ENCODE measurements at places on chromosomes 1 and 21.

- no peak for DNase-seq
Observed at GRCh38 chr1:150972417-150972940, 2.2 kb downstream of the CERS2 start.

- no peak for DNase-seq
Observed at GRCh38 chr1:14369526-14370213, 228.8 kb upstream of the KAZN start.

- DNase-seq: no peak
Observed at GRCh38 chr1:95010158-95010557, 62.6 kb downstream of the ALG14 start.

DNA sequence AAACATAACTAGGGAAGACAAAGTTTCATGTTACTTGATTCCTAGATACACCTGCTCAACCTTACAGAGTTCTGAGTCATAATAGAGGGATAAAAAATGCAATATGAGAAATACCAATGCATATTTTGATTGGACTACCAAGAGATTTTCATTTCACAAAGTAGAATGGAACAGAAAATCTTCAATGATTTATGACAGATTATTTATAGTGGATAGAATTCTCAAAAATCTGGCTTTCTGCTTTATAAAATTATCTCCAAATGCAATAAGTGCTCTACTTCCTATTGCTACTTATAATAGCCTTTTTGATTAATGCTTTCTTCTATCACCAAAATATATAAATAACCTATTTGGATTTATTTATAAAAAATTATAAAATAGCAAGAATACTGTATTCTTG, 18.9 kb upstream of the ATP6V1G3 start:
- no peak for DNase-seq

GRCh38 chr1:214838351-214838750, 235.4 kb downstream of the CENPF start:
- DNase-seq: no peak

- DNase-seq: no peak
Observed at GRCh38 chr1:98048751-98049325, 128.0 kb upstream of the DPYD start.

DNA sequence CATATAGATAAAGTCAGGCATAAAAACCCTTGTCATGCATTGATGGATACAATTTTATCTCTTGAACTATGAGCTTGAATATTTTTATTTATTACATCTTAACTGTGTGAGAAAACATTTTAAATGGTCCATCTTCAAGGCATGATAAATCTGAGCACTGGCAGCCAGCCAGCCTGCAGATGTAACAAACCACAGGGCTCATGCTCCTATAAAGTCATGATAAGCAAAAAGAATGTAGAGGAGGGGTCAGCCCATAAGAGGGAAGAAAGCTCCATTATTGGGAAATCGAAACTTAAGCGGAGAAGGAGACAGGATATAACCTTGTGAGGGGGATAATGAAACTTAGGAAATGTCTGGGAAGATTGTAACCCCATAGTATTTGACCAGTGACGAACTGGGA, 839.0 kb downstream of the LRRIQ3 start:
- DNase-seq: no peak

DNA sequence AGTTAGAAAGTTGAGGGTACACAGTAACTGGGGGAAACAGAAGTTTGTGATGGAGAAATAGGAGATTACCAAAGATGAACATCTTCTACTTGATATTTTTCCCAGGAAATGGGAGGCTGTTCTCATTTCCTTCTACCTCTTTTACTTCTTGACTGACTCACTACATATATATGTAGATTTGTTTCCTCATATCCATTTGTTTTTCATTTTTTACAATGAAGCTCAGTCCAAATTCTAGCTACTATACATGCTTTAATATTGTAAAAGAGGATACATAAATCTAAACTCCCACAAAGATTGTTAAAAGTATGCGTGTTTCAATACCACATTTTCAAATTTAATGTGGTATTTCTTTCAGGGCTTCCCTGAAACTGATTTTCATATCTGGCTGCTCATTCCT, 366.6 kb upstream of the NCAM2 start:
- no peak for DNase-seq

DNA sequence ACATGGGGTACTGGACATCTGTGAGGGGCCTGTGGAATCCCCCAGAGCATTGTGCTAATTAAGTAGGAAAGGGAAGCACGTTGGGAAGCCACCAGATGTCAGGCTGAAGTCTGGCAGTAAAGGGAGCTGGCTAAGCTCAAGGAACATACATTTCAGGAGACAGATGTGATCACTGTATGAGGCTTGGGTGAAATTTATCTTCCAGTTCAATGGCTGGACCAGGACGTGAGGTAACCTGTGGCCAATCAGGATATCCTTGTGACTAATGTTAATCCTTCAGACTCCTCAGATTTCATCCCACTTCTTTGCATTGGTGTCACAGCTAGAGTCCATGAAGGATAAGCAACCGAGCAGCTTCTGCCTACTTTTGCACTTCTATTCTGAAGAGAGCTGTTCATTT, 110.2 kb upstream of the APP start:
- no peak for DNase-seq

DNA sequence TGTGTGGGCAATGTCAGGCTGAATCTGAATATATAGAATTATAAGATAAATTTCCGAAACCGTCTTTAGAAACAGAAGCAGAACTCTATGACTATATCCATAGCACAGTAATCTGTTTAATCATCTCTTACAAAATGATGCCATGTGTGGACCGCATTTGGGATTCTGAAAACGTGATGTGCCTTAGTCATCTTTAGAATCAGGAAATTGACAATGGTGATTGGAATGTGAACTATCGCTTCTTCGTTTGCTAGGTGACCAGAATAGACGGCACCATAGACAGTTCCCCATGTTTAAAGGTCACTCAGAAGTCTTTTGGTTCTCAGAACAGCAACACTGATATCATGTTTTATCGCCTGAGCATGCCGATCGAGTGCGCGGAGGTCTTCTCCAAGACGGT, 300.3 kb downstream of the ZP4 start:
- no peak for DNase-seq

DNA sequence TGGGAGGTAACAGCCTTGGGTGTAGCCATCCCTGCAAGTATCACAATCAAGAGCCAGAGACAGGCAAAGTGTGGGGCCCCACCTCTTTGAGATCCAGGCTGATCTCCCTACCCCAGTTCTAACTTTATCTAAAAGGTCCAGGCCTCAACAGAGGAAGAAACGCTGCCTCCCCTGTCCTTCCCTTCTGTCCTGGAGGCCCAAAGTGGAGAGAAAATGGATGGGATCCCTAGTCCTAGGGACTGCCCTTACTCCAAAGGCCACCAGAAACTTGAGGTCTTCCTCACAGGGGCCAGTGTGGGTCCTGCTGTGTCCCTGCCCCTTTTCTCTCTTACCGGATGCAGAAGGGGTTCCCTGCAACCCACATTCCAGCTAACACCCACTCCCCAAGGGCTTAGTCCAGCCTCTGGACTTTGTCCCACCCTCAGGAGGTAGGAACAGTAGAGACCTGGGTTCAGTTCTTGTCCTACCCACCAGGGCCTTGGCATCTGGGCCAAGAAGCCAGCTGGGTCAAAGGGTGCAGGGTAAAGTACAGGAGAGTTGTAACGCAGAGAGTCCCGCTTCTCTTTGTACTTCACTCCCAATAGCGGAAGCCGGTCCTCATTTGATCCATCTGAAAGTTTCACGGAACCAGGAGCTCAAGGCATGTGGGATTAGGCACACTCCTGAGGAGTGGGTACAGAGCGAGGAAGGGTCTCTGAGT, 1.9 kb downstream of the HDGF start:
- no peak for DNase-seq

DNA sequence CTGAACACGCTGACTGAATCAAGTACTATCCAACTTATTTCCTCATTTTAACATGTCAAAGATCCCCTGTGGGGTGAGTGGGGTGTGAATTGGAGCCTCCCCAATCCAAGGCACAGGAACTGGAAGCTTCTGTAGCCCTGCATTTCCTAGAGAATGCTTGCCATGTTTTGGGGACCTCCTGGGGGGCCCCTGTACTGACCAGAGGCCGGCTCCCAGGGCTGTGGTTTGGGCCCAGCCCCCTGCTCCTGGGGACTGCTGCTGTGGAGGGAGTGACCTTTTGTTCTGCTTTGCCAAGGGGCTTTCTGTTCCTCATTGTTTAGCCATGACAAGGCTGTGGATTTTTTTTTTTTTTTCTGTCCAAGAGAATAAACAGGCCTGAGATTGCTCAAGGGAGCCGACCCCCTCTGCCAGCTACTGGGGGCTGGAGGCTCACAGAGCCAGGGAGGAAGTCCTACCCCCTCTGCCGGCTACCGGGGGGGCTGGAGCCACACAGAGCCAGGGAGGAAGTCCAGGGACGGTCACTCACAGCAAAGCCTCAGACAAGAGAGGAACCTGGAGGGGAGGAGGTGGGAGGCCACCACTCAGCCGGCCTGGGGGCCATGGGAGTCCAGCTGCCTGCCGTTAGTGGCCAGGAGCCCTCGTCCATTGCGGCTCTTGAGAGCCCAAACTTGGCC, 17.4 kb downstream of the TNFRSF1B start:
- DNase-seq: peak; percentile 75

DNA sequence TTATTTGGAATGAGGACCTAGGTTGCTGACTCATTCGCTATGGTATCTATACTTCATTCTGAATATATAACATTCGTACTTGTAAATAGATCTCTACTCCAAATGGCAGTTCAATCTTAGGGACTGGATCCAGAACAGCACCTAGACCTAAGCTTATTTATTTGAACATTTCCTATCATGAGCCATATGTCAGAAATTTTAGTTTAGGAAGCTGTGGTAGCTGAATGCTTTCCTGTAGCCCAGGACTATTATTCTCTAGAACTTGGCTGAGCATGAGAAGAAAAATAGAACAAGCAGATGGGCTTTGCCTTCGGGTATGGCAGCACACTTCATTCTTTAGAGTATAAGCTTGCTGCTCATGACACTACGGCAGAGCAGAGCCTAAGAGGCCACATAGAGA, 1114.4 kb upstream of the B3GALT2 start:
- no peak for DNase-seq

DNA sequence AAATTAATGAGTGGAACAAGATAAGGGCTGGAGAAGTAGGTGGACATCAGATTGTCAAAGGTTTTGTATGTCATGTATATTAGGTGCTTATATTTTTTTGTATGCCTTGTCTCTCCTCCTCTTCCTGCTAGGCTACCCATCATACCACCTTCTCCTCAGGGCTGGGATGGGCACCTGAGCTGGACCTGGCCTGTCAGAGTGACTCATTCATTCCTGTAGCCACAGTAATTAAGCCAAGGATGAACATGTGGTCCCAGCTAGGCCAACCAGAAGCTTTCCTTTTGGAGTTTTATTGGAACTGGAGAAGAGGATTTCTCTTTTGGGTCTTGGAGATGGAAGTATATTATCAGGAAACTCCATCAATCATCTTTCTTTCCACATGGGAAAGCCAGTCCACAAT, 21.2 kb downstream of the PTGS2 start:
- DNase-seq: no peak

GRCh38 chr1:30274173-30274970, 449.0 kb downstream of the MATN1 start:
- peak; percentile 23 for DNase-seq

- DNase-seq: peak; percentile 62
Observed at GRCh38 chr1:45304311-45305081, 22.2 kb upstream of the HPDL start.

DNA sequence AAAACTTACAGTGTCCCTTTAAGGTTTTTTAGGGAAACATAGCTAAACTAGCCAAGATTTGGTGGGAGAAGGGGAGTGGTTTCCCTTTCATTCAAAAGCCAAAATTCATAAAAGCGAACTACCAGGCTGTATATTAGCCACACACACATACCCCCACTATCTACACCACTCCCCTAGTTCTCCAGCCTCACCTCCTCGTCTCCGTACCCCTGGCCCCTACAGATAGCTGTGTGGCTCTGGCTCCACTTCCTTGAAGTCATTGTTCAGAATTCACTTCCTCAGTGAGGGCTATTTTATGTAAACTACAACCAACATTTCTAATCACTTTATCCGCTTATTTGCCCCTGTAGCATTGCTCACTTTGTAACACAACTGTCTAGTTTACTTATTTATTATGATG, 5.3 kb upstream of the DPH5 start:
- no peak for DNase-seq

DNA sequence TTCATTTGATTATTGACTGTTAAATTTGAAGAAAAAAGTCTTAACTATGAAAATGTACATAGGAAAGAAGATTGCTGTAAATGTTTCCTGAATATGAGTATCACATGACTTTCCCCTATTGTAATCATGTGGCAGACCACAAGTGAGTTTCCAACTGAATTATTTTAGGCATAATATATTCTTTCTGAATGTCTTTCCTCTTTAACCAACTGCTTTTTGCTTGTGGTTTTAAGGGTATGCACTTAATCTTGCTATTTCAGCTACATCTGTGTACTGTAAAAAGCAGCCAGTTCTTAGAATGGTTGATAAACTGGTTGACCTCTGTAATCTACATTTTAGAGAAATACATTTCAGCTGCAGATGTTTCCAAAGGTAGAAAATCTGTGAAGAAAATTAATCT, 400.7 kb downstream of the NEGR1 start:
- DNase-seq: no peak

- no peak for DNase-seq
Observed at GRCh38 chr1:224390517-224390916, 33.8 kb downstream of the CNIH4 start.

DNA sequence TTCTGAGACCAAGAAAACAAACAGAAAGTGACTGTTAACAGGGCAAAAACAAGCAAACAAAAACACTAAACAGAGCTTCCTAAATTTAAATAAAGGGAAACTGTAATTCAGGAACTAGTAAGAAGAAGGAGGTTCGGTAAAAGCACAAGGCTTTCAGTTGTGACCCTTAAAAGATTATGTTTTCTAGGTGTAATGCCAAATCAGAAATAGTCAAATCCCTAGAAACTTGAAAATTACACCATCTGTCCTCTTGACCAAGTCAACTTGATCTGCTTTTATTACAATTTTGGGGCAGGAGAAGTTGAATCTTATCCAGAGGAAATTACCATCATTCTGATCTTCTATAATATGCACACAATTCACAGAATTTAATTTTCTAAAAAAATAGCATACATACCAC, 754.0 kb upstream of the ADGRL4 start:
- DNase-seq: no peak

- DNase-seq: no peak
Observed at GRCh38 chr1:19734472-19734999, 65.2 kb downstream of the TMCO4 start.

- peak; percentile 53 for DNase-seq
Observed at GRCh38 chr1:145891143-145891542, 5.5 kb upstream of the ANKRD35 start.

- no peak for DNase-seq
Observed at GRCh38 chr1:12244078-12244477, 14.2 kb downstream of the VPS13D start.

DNA sequence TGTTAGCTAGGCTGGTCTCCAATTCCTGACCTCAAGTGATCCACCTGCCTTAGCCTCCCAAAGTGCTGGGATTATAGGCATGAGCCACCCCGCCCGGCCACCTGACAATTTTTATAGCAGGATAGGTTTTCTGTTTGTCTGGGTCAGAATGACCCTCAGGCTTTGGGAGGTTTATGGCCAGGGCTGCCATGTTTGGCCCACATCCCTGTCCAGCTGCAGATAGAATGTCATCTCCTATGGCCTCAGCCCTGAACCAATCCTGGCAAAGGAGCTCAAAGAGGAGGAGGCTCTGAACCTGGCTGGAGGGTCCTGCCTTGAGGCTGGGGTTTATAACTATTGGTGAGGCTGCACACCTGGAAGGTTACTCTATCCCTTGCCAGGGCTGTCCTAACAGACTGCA, 83.0 kb downstream of the HMGB4 start:
- DNase-seq: no peak

GRCh38 chr1:108142773-108143394, 57.3 kb downstream of the SLC25A24 start:
- DNase-seq: no peak
